ENCODE measurements at places on chromosomes 7 and 10.

GRCh38 chr10:45502458-45502857, 128.4 kb downstream of the ALOX5 start:
- DNase-seq: no peak

DNA sequence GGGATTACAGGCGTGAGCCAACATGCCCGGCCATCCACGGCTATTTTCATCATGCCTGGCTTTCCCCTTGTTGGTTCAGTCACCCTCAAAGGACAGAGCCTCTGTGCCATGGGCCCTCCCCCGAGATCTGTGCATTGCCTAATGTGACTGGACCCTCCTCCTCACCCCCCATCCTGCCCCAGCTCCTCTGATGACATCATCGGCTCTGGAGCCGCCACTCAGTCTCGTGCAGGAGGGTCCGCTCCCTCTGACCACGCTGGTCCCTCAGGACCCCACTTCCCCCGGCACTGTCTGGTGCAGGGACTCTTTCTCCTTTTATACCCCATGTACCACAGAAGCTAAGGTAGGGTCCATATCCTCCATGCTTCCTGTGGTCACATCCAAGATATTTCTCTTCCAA, 33.2 kb upstream of the BAIAP2L1 start:
- DNase-seq: no peak

DNA sequence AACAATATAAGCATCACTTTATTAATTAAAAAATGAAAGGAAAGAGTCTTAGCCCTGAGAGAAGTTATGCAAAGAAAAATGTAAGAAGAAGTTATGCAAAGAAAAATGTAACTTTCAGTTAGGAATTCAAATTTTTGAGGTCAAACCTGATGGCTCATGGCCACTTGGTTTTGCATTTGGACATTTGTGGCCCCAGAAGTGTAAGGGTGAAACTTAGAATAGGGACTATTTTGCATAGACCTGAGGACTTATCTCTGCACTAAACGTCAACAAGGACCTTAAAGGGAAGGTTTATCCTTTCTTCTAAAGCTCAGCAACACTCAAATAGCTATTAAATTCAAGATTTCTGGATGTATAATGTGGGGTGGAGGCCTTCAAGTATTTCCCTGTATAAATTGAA, 724.5 kb upstream of the POT1 start:
- no peak for DNase-seq

GRCh38 chr10:11724938-11725776, 17.0 kb upstream of the ECHDC3 start:
- peak; percentile 69 for DNase-seq

DNA sequence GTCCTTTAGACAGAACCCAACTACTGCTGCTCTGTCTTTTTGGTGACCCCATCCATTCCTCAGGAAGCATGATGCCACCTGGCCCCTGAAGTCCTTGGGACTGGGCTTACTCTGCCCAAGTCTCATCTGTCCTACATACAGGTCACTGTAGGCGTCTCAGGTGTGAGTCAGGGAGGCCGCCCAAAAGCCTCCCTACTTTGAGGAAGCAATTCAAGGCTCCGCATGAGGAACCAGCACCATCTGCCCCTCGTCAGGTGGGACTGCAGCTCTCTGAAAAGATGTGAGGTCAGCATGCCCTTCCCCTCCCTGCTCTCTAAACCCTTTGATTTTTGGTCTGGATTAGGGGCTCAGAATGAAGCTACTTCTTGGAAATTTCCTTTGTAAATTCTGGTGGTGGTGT, 354.8 kb downstream of the CXCL12 start:
- no peak for DNase-seq

DNA sequence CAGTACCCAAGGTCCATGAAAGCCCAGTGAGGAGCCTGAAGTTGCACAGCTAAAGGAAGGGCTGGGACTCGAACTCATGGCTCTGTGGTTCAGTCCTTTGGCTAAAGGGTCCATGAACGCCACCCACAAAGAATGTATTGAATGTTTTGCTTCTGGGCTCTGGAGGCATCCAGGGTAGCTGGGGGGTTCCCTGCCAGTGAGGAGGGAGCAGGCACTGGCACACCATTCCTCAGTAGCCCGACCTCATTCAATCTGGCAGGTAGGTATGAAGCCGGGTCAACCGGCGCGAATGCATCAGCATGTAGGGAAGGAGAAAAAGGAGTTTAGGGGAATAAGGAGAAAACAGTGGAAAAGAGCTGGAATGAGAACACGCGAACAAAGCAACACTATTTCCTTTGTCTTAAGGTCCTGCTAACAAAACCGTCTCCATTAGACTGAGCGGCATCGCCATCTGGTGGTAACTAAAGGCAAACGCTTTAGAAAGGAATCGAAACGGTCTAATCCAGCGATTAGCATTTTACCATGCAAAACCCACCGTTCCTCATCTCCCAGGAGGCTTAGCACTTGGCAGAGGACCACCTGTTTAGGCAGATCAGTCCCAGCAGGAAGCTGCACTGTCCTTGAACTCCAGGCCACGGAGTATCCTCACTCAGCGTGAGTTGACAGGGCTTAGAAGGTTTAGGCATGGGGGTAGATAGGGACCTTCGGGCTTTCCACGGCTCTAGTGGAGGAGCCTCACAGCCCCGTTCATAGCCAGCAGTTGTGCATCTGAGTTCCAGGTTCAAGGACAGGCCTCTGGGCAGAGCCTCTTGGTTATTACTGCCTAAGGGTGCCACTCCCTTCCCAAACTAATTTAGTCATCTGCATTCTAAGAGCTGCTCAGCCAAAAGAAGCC, 122.8 kb downstream of the UBE2H start:
- DNase-seq: peak; percentile 83

DNA sequence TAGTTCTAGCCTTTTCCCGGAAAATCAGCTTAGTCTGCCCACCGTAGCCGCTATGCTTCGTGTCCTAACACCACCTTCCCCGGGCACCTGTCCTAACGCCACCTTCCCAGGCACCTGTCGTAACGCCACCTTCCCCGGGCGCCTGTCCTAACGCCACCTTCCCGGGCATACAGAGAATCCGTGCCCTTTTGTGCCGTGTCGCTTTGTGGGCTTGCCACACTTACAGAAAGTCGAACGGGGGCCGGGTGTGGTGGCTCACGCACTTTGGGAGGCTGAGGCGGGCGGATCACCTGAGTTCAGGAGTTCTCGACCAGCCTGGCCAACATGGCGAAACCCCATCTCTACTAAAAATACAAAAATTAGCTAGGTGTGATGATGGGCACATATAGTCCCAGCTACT, 73.6 kb upstream of the DNAJB6 start:
- no peak for DNase-seq

Measured in EH (cell line).